IMR-90 (cell line): ENCODE measurements at places on chromosomes 4 and X. TPM values are rescaled to one million over a fixed set of nuclear protein-coding genes. Genes with fewer than 3 reads are reported as not detected.

- no peaks in the 10 kb centered on the region for H3K36me3 ChIP-seq
- no peak overlapping the region for H3K27ac ChIP-seq
- H3K4me3 ChIP-seq = no peak overlapping the region
- H3K27me3 ChIP-seq = no peaks in the 10 kb centered on the region
Measured at GRCh38 chr4:18077808-18078207, 56.3 kb upstream of the LCORL start.

DNA sequence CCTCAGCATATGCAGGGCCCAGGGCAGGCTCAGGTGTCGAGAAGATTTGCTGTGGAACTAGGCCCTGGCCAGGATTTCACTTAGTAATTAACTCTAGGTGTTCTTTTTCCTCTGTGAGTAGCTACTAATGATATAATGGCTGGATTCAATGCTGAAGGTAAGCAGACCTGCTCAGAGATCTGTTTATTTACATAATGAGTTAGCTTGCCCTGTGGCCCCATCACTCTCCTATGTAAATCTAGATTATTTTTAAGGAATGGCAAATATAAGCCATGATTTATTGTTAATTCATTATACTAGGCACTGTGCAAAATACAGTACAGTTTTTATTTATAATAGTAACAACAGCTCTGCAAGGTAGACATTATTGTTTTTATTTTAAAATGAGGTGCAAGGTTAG is 117.2 kb downstream of the IRF2 start:
- H3K27ac ChIP-seq = no peak overlapping the region
- no peaks in the 10 kb centered on the region for H3K36me3 ChIP-seq
- H3K27me3 ChIP-seq = no peaks in the 10 kb centered on the region

DNA sequence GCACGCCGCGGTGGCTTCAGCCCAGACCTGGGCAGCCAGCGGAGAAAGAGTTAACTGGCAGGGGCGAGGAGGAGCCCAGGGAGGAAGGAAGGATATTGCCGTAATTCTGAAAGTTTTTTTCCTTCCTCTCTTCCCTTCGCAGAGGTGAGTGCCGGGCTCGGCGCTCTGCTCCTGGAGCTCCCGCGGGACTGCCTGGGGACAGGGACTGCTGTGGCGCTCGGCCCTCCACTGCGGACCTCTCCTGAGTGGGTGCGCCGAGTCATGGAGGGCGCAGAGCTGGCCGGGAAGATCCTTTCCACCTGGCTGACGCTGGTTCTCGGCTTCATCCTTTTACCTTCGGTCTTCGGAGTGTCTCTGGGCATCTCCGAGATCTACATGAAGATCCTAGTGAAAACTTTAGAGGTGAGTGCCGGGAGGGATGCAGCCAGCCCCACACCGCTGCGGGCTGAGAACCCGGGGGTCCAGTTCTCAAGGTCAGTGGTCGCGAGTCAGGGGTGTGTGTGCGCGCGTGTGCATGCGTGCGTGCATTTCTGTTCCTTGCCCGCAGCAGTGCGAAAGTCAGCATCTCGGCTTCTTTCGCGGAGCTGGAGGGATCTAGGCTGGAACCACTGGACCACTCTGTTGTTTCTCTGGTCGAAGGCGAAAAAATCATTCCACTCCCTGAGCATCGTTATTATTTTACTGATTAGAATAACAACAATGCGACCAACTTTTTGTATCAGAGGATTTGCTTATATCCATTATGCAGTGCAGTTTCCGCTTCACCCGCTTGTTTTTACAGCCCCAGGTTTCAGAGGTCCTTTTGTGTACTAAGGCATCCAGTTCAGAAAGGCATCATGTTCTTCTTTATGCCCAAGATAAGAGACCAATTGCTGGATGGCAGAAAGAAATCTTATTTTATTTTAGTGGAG is 709 bp downstream of the GPAT3 start:
- peak overlapping the region; percentile 63 for H3K4me3 ChIP-seq
- H3K4me1 ChIP-seq = peaks cover 4% of the 10 kb centered on the region
- H3K27me3 ChIP-seq = peaks cover 15% of the 10 kb centered on the region
- peak overlapping the region; percentile 4; the same call in 1 of the 2 replicates for H3K27ac ChIP-seq
- no peaks in the 10 kb centered on the region for H3K36me3 ChIP-seq
- no peak for DNase-seq

GRCh38 chr4:114180481-114180880 is 201.0 kb upstream of the ARSJ start:
- H3K27ac ChIP-seq = no peak overlapping the region
- no peak overlapping the region for H3K4me3 ChIP-seq
- no peaks in the 10 kb centered on the region for H3K27me3 ChIP-seq
- no peaks in the 10 kb centered on the region for H3K36me3 ChIP-seq
- DNase-seq = peak; percentile 85

- H3K4me3 ChIP-seq = no peak overlapping the region
- no peak overlapping the region for H3K27ac ChIP-seq
- DNase-seq = no peak
- no peaks in the 10 kb centered on the region for H3K27me3 ChIP-seq
Measured at GRCh38 chr4:127209580-127210095, 423.1 kb upstream of the INTU start.

DNA sequence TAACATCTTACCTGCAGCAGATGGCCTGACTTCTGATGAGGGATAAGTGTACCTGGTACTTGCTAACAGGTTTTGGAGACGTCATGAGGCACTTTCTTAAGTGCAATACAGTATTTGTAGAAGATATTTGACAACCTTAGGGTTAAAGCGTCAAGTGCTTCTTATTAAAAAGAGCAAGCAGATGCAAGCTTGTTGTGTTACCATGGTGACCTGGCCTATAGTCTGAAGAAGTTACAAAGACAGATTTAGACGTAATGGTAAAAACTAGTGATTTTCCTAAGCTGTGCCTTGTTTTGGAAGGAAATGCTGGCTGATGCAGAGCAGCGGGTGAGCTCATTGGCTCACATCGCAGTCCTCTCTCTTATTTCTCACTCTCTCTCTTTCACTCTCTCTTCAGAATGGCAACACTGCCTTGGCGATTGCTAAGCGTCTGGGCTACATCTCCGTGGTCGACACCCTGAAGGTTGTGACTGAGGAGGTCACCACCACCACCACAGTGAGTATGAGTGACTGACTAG is 243.6 kb downstream of the ANK2 start:
- peaks cover 5% of the 10 kb centered on the region for H3K4me1 ChIP-seq
- no peak overlapping the region for H3K4me3 ChIP-seq
- H3K27ac ChIP-seq = peak overlapping the region; percentile 30; the same call in 1 of the 2 replicates
- no peaks in the 10 kb centered on the region for H3K27me3 ChIP-seq

- no peak overlapping the region for H3K4me3 ChIP-seq
- no peak overlapping the region for H3K27ac ChIP-seq
- DNase-seq = peak; percentile 45
- H3K36me3 ChIP-seq = no peaks in the 10 kb centered on the region
Measured at GRCh38 chr4:168717847-168718246, 221.0 kb downstream of the PALLD start.

GRCh38 chr4:47473141-47473750 is 9.7 kb upstream of the COMMD8 start:
- no peak overlapping the region for H3K4me3 ChIP-seq
- no peak for DNase-seq
- no peaks in the 10 kb centered on the region for H3K27me3 ChIP-seq
- peaks cover 5% of the 10 kb centered on the region; the same call in 1 of the 2 replicates for H3K4me1 ChIP-seq
- H3K36me3 ChIP-seq = no peaks in the 10 kb centered on the region

- no peaks in the 10 kb centered on the region for H3K36me3 ChIP-seq
- DNase-seq = peak; percentile 66
- H3K27ac ChIP-seq = no peak overlapping the region
Measured at GRCh38 chr4:189143263-189143952, 797.3 kb upstream of the FRG1 start.

DNA sequence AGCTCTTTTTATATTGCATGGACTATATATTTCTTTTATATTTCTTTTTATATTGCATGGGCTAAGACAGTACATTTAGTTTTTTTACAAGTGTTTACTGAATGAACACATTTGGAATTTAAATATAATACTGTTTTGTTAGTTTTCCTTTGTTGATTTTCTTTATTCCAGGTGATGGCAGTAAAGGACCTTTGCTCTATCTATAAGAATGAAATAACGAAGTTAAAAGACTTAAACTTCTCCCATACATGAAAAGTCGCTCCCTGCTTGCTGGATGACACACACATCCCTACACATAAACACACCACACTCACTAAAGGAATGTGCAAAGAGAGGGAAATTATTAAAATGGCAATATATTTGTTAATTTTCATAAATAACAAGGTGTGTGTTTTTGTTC is 102.5 kb upstream of the ANXA10 start:
- no peaks in the 10 kb centered on the region for H3K27me3 ChIP-seq
- H3K4me3 ChIP-seq = no peak overlapping the region
- H3K27ac ChIP-seq = no peak overlapping the region
- H3K36me3 ChIP-seq = no peaks in the 10 kb centered on the region

GRCh38 chr4:33369446-33369845 is 2649.3 kb downstream of the PCDH7 start:
- no peaks in the 10 kb centered on the region for H3K27me3 ChIP-seq
- no peaks in the 10 kb centered on the region for H3K36me3 ChIP-seq
- peak; percentile 12 for DNase-seq
- H3K4me1 ChIP-seq = no peaks in the 10 kb centered on the region
- no peak overlapping the region for H3K4me3 ChIP-seq

DNA sequence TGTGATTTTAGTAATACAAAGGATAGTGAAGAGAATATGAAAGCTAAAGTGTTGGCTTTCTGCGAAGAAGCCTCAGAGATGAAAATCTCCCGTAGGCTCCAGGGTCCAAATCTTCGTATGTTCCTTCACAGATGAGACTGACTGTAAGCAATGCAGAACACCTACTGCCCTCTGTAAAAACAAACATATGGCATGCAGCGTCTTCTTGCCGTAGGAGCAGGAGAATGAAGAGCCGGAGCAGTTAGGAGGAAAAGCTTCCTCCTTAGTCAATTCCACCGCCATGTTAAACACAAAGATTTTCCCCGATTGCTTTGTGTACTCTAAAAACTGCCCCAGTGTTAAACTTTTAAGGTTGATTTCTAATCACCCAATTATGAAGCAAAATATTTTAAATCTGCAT is 22.5 kb downstream of the RWDD4 start:
- no peaks in the 10 kb centered on the region for H3K27me3 ChIP-seq
- H3K4me1 ChIP-seq = peaks cover 20% of the 10 kb centered on the region
- DNase-seq = no peak
- no peak overlapping the region for H3K4me3 ChIP-seq
- H3K36me3 ChIP-seq = no peaks in the 10 kb centered on the region
- peak overlapping the region; percentile 70; the same call in 1 of the 2 replicates for H3K27ac ChIP-seq

Gene NOX1
- 0.04 TPM in 1 of 2 replicates, not detected in the other for polyA plus RNA-seq

Gene UGT2B10
- polyA plus RNA-seq = not detected in 2 replicates

Gene WDR13
- 151 and 153 TPM in 2 replicates for polyA plus RNA-seq

Gene SSX7
- polyA plus RNA-seq = not detected in 2 replicates

Gene RAB40AL
- polyA plus RNA-seq = 0.24 and 0.34 TPM in 2 replicates

Gene TMPRSS11B
- polyA plus RNA-seq = not detected in 2 replicates
